ENCODE measurements at places on chromosomes 2 and 18. TPM values are rescaled to one million over a fixed set of nuclear protein-coding genes. Genes with fewer than 3 reads are reported as not detected.

The CHRNG gene
- polyA plus RNA-seq: not detected

The FMNL2 gene
- polyA plus RNA-seq: 8.5 TPM

- no peak for DNase-seq
- no peaks in the 10 kb centered on the region for H3K27me3 ChIP-seq
Measured at GRCh38 chr18:53991202-53991601, 233.3 kb downstream of the MBD2 start.

DNA sequence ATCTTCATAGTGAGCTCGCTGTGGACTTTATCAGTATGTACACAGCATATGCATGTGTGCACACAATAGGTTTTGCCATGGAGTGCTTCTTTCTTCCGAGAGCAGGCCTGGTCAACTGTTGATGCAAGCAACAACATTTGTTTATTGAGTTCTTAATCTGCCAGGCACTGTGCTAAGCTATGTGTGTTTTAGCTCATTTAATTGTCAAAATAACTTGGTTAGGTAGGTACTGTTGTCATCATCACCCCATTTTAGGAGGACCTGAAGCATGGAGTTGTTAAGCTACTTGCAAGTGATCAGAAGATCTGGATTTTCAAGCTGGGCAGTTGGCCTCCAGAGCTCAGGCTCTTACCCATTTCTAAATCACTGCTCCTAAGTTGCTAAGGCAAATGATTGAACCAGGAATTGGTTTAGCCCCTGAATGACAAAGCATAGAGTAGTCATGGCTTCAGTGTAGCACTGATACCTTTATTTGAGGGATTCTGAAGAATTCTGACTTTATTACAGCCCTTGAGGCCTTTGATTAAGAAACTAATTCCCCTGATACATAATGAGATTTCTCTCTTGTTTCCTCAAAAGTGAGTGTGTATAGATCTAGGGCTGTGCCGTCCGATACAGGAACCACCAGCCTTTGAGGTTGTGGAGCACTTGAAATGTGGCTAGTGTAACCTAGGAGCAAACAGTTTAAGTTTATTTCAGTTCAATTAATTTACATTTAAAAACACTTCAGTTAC, 132.9 kb downstream of the FMNL2 start:
- H3K27me3 ChIP-seq: no peaks in the 10 kb centered on the region
- no peak overlapping the region for H3K27ac ChIP-seq
- peaks cover 18% of the 10 kb centered on the region for H3K4me1 ChIP-seq
- no peaks in the 10 kb centered on the region for H3K36me3 ChIP-seq
